ENCODE measurements at places on chromosomes 3 and 15.
A peak's percentile ranks its signal among the peaks of the same experiment; 100 is the strongest.

- no peak for DNase-seq
Measured at GRCh38 chr3:60424034-60424433, 827.2 kb downstream of the FHIT start.

DNA sequence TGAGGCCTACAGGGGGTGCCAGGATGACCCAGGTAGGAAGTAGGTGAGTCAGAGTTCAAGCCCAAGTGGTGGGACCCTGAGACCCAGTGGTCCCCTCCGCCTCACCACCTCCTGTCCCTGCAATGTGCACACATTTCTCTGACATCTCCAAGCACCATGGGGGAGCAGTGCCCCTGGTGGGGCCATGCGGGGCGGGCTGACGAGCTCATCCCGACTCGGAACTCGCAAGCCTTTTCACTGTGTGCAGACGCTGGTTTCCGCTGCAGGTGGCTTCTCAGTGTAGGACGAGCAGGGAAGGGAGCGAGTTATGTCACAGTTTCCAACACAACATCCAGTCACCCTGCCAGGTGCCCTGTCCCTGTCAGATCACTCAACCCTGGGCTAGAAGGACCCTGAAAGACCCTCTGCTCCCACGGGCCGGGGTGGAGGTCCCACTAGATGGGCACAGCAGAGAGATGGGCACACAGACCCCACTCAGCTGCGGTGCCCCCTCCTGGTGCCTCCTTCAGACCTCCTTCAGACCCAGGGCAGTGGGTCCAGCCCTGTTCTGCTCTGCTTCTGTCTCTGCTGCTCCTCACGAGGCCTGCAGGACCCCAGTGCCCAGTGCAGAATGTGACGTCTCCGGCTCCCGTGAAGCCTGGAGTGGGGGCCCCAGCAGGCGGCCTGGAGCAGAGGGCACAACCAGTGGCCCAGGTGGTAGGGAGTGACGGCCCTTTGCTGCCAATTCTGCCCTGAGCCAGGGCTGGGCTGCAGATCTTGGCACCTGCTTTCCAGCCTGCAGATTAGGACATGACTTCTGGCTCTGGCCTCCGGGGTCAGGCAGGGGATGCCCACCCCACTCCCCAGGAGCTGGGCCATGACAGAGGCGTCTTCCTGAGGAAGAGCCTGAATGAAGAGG is 102.0 kb upstream of the RPL32 start:
- DNase-seq, result no peak

- no peak for DNase-seq
Measured at GRCh38 chr3:45546716-45547701, 47.5 kb upstream of the LIMD1 start.

DNA sequence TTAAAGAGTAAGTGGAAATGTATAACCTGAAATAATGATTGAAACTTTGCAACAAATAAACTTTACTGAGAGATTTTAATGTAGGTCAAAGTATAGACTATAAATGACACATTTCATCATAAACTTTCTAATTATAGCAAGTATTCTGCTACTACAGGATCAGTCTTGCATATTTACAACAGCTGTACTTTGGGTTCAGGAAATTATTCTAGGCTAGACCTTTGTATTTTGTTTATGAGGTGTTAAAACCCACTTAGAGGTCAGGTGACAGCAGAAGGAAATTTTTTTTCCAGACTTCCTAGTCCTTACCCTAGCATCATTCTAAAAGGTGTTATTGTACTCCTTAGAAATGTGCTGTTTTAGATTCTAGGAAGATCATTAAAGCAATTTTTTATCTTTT is 2.3 kb downstream of the RNF7 start:
- no peak for DNase-seq

GRCh38 chr15:75153087-75153486 is 48.6 kb upstream of the C15orf39 start:
- DNase-seq, result no peak

- no peak for DNase-seq
Measured at GRCh38 chr15:99153026-99153535, 48.2 kb downstream of the SYNM start.

GRCh38 chr15:40859206-40859851 is 14.7 kb downstream of the RHOV start:
- DNase-seq, result no peak

DNA sequence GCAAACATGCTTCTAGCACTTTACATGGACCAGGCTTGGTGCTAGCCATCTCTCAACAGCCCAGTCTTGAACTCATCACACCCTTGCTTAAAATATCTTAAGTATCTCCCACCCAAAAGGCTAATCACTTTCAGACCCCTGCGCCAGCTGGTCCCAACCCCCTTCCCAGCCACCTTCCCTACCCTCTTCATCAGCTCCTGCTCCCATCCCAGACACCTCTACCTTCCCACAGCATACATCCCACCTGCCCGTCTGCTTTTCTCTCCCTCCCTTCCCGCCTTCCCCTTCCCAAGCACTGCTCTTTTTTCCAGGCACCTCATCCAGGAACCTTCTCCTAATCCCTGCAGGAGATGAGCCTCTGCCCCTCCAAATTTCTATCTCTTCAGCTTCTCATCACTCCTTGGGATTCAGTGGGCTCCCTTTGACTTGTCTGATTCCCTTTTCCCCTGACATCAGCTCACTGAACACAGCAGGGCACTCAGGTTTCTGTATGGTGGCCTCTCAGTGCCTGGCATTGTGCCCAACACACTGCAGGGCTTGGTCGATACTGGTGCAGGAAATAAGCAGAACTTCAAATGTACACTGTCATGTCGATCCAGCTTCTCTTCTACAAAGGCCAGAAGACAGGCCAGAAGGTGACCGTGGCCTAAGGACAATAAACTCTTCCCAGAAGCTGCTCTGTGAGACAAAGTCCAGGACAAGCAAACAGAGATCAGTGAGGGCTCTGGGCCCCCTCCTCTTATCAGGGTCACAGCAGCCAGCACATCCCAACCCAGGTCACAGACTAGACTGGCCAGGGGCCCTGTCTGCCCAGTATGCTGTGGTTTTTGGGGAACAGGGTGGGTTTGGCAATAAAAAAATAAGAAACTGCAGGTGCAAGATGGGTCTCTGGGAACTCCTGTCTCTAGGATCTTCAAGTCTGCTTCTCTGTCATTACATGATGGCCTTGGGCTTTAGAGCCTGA is 2.2 kb upstream of the ITIH1 start:
- DNase-seq, result peak; percentile 73

DNA sequence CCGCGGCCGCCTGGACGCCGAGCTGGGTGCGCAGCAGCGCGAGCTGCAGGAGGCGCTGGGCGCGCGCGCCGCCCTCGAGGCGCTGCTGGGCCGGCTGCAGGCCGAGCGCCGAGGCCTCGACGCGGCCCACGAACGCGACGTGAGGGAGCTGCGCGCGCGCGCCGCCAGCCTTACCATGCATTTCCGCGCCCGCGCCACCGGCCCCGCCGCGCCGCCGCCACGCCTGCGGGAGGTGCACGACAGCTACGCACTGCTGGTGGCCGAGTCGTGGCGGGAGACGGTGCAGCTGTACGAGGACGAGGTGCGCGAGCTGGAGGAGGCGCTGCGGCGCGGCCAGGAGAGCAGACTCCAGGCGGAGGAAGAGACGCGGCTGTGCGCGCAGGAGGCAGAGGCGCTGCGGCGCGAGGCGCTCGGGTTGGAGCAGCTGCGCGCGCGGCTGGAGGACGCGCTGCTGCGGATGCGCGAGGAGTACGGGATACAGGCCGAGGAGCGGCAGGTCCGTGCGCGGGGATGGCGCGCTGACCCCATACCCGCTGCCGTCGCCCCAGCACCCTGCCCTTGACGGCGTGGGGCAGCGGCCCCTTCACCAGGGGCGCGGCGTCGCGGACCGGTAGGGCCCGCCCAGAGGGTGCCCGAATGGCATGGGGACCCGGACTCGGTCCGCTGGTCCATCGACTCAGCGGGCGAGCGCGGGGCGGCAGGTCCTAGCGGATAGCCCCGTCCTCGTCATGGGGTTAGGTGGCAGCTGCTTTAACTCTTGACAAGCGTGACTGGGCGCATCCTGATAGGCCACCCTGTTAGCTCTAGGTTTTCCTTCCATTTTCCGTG is 848 bp downstream of the SYNM start:
- DNase-seq, result no peak

- DNase-seq, result no peak
Measured at GRCh38 chr3:108117241-108117775, 26.5 kb upstream of the CD47 start.

- no peak for DNase-seq
Measured at GRCh38 chr15:75649848-75650247, 2.1 kb downstream of the SNX33 start.

- no peak for DNase-seq
Measured at GRCh38 chr3:135082706-135083105, 287.6 kb downstream of the EPHB1 start.

DNA sequence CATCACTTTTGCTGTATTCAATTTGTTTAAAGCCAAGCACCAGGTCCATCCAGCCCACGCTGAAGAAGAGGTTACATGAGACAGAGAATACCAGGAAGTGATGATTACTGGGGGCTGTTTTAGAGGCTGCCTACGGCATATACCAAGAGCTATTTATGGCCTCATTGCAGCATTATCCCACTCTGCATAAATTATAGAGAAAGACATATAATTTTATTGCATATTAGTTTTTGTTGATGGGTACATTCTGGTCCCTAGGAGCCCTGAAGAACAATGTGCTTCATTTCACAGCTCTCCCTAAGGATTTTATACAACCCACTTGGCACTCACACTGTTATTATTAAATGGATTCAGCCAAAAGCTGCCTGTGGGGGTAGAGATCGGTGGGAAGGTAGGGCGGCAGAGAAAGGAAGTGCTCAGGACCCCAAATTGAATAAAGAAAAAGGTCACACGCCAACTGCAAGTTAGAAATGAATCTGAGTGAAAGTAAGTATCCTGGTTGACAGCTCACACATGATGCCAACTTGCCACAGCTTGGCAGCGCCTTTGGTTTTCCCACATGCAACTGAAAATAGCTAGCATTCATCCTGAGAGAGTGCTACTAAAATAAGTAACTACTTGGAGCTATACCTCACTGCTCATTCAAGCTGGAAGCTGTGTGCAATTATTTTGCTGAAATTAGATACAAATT is 73.7 kb downstream of the CCNL1 start:
- DNase-seq, result no peak

DNA sequence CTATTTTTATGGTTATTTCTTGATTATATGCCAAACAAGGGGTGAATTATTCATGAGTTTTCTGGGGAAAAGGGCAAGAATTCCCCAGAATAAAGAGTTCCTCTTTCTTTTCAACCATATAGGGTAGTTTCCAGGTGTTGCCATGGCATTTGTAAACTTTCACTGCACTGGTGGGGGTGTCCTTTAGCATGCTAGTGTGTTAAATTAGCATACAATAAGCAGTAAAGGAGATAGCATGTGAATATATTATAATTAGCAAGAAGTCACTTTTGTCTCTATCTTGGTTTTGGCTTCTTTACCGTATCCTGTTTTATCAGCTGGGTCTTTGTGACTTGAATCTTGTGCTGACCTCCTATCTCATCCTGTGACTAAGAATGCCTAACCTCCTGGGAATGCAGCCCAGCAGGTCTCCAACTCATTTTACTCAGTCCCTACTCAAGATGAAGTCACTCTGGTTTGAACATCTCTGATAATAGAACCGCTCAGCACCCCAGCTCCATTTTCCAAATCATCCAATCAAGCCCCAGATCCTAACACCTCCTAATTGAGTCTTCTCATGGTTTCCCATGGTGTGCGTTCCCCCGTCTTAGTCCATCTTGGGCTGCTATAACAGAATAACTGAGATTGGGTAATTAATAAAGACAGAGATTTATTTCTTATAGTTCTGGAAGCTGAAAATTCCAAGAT is 3.4 kb upstream of the SELENOT start:
- DNase-seq, result no peak

DNA sequence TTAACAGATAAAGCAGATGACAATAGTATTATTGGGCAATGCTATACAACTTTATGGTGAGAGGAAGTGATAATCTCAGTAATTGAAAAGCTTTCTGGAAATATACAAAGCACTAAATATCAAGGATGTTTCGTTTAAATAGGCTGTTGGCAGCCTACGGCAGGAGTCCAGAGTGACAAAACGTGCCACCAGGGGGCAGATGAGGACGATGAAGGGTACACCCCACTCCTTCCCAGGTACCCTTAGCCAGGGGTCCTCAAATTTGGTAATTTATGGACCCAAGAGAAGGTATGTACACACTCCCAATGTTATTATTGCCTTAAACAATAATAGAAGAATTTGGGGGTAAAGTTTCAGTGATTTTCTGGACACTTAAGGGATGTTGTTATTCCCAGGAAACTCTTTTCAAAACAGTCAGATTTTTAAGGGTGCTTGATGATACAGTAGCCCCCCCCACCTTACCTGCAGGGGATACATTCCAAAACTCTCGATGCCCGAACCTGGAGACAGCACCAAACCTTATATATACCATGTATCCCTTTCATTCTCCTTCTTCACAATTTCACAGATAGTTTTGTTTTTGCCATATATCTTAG is 1.4 kb upstream of the MAGEL2 start:
- no peak for DNase-seq

DNA sequence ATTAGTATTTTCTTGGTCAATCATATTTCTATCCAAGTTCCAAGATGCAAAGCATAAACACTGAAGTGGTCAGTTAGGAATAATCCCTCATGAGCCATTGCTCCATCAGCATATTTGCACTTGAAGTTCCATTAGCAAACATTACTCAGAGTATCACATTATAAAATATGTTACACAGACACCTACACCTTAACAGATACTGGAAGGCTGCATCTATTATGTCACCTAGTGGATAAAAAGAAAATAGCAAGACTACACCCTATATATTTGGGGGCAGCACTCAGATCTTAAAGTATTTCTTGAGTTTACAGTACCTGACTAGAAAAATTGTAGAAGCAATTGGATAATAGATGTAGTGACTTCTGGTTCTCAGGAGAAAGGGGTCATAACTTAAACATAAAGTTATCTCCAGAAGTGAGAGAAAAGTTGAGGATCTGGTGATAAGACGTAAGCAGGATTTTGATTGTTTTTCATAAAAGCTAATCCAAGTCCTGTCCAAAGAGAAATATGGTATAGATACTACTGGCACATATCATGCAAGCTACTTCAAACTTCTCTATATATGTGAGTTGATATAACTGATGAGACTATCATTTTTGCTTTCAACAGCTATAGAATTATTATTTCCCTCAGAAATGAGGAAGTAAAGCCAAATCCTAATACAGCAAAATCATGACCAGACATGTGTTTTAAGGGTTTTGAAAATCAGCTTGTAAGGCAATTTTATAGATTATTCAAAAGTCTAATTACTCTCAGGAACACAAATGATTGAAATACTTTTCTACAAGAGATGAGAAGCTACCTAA is 422.2 kb downstream of the GBE1 start:
- DNase-seq, result no peak

GRCh38 chr3:190094160-190094718 is 26.5 kb downstream of the P3H2 start:
- DNase-seq, result no peak

- no peak for DNase-seq
Measured at GRCh38 chr15:70437882-70438451, 325.4 kb downstream of the UACA start.
